ENCODE measurements at places on chromosomes 4 and X.

- no peak for DNase-seq
These were observed 24.8 kb downstream of the SMIM20 start for GRCh38 chr4:25938787-25939186.

- DNase-seq = no peak
These were observed 758.1 kb downstream of the GRID2 start for GRCh38 chr4:93061826-93062225.

DNA sequence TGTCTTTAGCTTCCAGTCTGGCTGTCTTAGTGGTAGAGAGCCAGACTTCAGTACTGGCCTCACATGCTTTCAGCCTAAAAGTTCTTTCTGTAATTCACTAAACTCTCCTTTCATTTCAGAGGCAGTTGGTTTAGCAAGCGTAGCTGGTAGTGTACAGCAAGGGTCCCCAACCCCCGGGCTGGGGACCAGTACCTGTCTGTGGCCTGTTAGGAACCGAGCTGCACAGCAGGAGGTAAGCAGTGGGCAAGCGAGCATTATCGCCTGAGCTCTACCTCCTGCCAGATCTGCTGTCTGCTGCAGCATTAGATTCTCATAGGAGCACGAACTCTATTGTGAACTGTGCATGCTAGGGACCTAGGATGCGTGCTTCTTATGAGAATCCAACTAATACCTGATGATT is 72.0 kb downstream of the QRFPR start:
- DNase-seq = no peak

- DNase-seq = no peak
These were observed 14.7 kb upstream of the KLHL8 start for GRCh38 chr4:87235020-87235671.

GRCh38 chrX:23046443-23046842 is 46.7 kb downstream of the DDX53 start:
- no peak for DNase-seq
